Activated T-cell treated with anti-CD3 and anti-CD28 coated beads, Interleukin-2, amount 50 U/mL, for 24 hours (primary cell): ENCODE measurements at places on chromosomes 7 and 10.
A peak's percentile ranks its signal among the peaks of the same experiment; 100 is the strongest.

- no peak for DNase-seq
These were observed 78.3 kb downstream of the SVOPL start for GRCh38 chr7:138622841-138623240.

GRCh38 chr10:45460235-45460878 lies 86.3 kb downstream of the ALOX5 start:
- no peak for DNase-seq

GRCh38 chr7:65722361-65722792 lies 150.5 kb upstream of the VKORC1L1 start:
- DNase-seq: peak; percentile 65

GRCh38 chr7:26155531-26156375 lies 3.8 kb downstream of the NFE2L3 start:
- no peak for DNase-seq

DNA sequence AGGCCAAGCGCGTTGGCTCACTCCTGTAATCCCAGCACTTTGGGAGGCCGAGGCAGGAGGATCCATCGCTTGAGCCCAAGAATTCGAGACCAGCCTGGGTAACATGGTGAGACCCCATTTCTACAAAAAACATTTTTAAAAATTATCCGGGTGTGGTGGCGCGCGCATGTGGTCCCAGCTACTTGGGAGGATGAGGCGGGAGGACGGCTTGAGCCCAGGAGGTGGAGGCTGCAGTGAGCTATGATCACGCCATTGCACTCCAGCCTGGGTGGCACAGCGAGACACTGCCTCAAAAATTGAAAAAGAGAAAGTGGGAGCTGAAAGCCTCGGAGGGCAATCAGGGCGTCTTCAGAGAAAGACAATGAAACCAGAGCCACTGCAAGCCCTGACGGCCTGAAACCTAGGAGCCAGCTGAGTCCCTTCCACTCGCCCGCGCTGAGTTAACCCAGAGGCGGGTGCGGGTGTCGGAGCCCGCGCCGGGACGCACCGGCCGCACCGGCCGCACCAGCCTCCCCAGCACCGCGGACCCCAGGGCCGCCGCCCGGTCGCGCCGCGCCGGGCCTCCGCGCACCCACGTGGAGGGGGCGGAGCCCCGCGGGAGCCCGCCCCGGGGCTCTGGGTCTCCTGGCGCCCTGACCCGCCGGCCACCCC lies 22.4 kb downstream of the ZFAND2A start:
- no peak for DNase-seq
